ENCODE measurements at places on chromosomes 4 and X. TPM values are rescaled to one million over a fixed set of nuclear protein-coding genes. Genes with fewer than 3 reads are reported as not detected.

Gene ZCCHC4
- polyA plus RNA-seq, result 7.9 TPM

- no peak overlapping the region for H3K4me3 ChIP-seq
- H3K36me3 ChIP-seq, result no peaks in the 10 kb centered on the region
- peaks cover 4% of the 10 kb centered on the region for H3K4me1 ChIP-seq
- DNase-seq, result no peak
Measured at GRCh38 chr4:41427306-41427882, 110.6 kb upstream of the LIMCH1 start.

Gene TLR1
- 0.24 TPM for polyA plus RNA-seq

Gene CYBB
- polyA plus RNA-seq, result not detected

DNA sequence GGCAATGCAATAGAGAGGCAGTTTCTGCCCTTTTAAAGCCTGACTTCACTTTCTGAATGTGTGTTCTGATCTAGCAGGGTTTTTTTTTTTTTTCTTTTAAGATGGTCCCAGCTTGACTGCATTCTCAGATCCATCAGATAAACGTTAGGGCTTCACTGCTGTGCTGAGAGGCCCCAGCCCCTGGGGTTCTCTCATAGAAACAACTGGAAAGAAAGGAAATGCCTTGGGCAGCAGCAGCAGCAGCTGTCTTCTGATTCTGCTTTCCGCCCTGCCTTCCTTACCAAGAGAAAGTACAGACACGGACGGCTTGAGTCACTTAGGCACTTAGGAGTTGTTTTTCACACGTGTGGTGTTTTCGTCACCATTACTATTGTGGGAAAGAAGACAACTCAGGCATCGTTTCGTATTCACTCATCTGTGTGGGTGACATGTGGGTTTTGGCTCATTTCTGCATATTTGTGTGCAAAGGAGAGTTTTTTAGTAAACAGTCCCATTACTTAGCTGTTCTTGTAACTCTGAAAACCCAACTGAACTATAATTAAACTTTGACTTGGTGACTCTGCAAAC is 172.0 kb downstream of the PTTG2 start:
- H3K4me1 ChIP-seq, result peaks cover 17% of the 10 kb centered on the region
- H3K4me3 ChIP-seq, result peak overlapping the region; percentile 4
- peaks cover 1% of the 10 kb centered on the region for H3K36me3 ChIP-seq
- peak overlapping the region; percentile 33 for H3K27ac ChIP-seq

DNA sequence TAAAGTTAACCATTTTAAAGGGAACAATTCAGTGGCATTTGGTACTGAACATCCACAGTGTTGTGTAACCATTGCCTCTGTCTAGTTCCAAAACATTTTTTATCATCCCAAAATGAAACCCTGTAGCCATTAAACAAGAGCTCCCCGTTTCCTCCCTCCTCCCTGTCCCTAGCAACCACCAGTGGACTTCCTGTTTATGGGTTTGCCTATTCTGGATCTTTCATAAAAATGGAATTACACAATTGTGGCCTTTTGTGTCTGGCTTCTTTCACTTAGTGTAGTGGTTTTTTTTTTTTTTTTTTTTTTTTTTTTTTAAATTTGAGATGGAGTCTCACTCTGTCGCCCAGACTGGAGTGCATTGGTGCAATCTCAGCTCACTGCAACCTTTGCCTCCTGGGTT is 11.6 kb downstream of the RBMX2 start:
- H3K27ac ChIP-seq, result no peak overlapping the region
- no peaks in the 10 kb centered on the region for H3K4me1 ChIP-seq
- DNase-seq, result no peak
- H3K36me3 ChIP-seq, result peaks cover 8% of the 10 kb centered on the region
- H3K4me3 ChIP-seq, result no peak overlapping the region

- H3K27ac ChIP-seq, result no peak overlapping the region
- H3K27me3 ChIP-seq, result peaks cover 4% of the 10 kb centered on the region
- no peak overlapping the region for H3K4me3 ChIP-seq
Measured at GRCh38 chr4:139639654-139640053, 26.0 kb upstream of the MGST2 start.

- no peak for DNase-seq
- no peaks in the 10 kb centered on the region for H3K36me3 ChIP-seq
- no peaks in the 10 kb centered on the region for H3K27me3 ChIP-seq
- no peak overlapping the region for H3K4me3 ChIP-seq
- H3K27ac ChIP-seq, result no peak overlapping the region
Measured at GRCh38 chrX:7019555-7019954, 128.0 kb upstream of the STS start.

GRCh38 chr4:185115827-185116232 is 27.2 kb upstream of the SLC25A4 start:
- DNase-seq, result peak; percentile 94
- H3K27ac ChIP-seq, result no peak overlapping the region

GRCh38 chr4:64518600-64518999 is 109.3 kb upstream of the TECRL start:
- no peaks in the 10 kb centered on the region for H3K4me1 ChIP-seq
- H3K4me3 ChIP-seq, result no peak overlapping the region
- H3K27me3 ChIP-seq, result no peaks in the 10 kb centered on the region

DNA sequence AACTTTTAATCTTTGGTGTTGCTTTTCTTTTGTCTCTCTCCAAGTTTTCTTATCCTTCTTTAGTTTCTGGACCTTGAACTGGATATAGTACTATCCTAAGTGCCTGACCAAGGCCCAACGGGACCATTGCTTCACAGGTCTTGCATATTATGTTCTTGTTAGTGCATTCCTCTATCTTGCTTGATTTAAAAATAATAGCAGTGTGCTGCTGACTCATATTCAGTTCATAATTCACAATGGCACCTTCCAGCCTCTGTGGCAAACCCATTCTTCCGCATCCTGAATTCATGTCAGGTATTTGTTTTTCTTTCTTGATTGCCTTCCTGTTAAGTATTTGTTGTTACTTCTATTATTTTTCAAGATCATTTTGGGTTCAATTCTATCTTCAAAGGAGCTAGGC is 197.1 kb upstream of the GIMD1 start:
- H3K4me1 ChIP-seq, result no peaks in the 10 kb centered on the region
- H3K27ac ChIP-seq, result no peak overlapping the region
- H3K4me3 ChIP-seq, result no peak overlapping the region
- H3K27me3 ChIP-seq, result no peaks in the 10 kb centered on the region

DNA sequence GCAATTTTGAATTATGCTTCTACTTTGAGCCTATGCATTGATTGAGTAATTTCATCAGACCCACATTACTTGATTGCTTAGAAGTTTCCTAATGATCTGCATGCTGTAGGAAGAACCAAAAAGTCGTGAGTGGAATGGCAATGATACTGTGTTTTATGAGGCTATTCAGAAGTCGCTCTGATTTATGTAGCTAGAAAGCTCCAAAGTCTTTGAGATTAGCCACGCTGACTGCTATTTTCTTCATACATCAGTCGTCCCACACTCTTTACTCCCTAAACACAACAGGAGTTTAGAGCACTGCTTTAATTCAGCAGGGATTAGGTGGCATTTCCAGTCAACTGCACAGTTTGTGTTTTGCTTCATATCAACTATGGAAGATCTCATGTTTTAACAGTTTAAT is 4.1 kb downstream of the GRID2 start:
- DNase-seq, result no peak
- no peaks in the 10 kb centered on the region for H3K4me1 ChIP-seq
- H3K4me3 ChIP-seq, result no peak overlapping the region
- peaks cover 36% of the 10 kb centered on the region for H3K27me3 ChIP-seq
- no peak overlapping the region for H3K27ac ChIP-seq

Gene SAGE1
- polyA plus RNA-seq, result not detected

GRCh38 chr4:183407128-183407585 is 37.3 kb upstream of the CDKN2AIP start:
- H3K27me3 ChIP-seq, result peaks cover 10% of the 10 kb centered on the region
- no peaks in the 10 kb centered on the region for H3K4me1 ChIP-seq
- DNase-seq, result peak; percentile 64
- no peaks in the 10 kb centered on the region for H3K36me3 ChIP-seq

- DNase-seq, result peak; percentile 3
- H3K36me3 ChIP-seq, result no peaks in the 10 kb centered on the region
- H3K4me1 ChIP-seq, result no peaks in the 10 kb centered on the region
- no peak overlapping the region for H3K4me3 ChIP-seq
Measured at GRCh38 chr4:70556856-70557255, 35.2 kb upstream of the AMBN start.

DNA sequence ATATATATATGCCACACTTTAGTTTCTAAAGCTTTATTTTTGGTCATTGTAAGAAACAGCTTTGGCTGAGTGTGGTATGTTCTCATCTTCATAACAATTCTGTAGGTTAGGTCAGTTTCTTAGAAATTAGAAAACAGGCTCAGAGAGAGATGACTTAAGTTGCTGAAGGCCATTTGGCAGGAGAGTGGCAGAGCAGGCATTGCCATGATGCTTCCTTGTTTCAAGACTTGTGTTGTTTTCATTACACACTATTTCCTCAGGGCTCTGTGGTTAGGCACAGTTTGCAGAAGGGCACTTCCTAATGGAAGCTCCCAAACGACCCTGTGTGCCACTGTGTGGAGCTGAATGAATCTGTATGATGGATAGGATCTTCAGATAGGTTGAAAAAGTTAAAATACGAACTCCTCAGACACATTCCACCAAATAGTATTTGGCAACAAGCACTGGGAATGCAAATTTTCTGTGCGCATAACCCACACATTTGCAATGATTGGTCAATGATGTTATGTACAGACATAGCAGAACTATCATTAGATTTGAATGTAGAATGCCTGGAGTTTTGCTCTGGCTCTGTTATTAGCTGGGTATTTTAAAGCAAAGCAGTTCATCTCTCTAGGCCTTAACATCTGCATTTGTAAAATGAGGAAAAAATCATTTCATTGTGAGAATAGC is 274.3 kb upstream of the HS3ST1 start:
- H3K4me1 ChIP-seq, result peaks cover 10% of the 10 kb centered on the region
- H3K27ac ChIP-seq, result no peak overlapping the region
- no peak overlapping the region for H3K4me3 ChIP-seq

- no peaks in the 10 kb centered on the region for H3K27me3 ChIP-seq
- no peaks in the 10 kb centered on the region for H3K36me3 ChIP-seq
- no peak overlapping the region for H3K4me3 ChIP-seq
- no peak overlapping the region for H3K27ac ChIP-seq
- H3K4me1 ChIP-seq, result no peaks in the 10 kb centered on the region
Measured at GRCh38 chr4:41572516-41572915, 34.6 kb downstream of the LIMCH1 start.

- no peak overlapping the region for H3K4me3 ChIP-seq
- H3K4me1 ChIP-seq, result no peaks in the 10 kb centered on the region
- H3K36me3 ChIP-seq, result no peaks in the 10 kb centered on the region
- peaks cover 15% of the 10 kb centered on the region for H3K27me3 ChIP-seq
Measured at GRCh38 chr4:8334786-8335460, 65.4 kb downstream of the HTRA3 start.

Gene MAP7D2
- polyA plus RNA-seq, result 0.32 TPM

DNA sequence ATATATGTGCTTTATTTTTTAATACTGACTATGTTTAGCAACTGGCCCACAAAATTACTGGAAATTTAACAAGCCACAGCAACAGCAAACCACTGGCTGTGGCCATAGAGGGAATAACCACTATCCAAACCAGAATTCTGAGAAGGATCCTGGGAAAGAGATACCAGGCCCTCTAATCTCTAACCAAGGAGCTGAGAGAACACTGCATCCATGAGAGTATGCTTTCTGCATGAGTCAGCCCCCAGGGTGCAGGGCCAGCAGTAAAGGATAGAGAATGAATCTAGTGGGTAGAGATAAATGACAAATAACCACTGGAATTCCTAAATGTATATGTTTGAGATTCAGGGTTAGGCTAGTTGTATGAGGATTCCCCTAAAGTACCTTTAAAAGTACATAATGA is 221.8 kb downstream of the KIT start:
- no peaks in the 10 kb centered on the region for H3K27me3 ChIP-seq
- H3K27ac ChIP-seq, result no peak overlapping the region
- no peaks in the 10 kb centered on the region for H3K36me3 ChIP-seq
- peak; percentile 87 for DNase-seq
- peaks cover 4% of the 10 kb centered on the region for H3K4me1 ChIP-seq

Gene CSAG3
- not detected for polyA plus RNA-seq

Gene XAGE2
- not detected for polyA plus RNA-seq

Gene SOD3
- 7.3 TPM for polyA plus RNA-seq

- H3K4me3 ChIP-seq, result no peak overlapping the region
- H3K27me3 ChIP-seq, result no peaks in the 10 kb centered on the region
- H3K36me3 ChIP-seq, result no peaks in the 10 kb centered on the region
- H3K4me1 ChIP-seq, result peaks cover 28% of the 10 kb centered on the region
- DNase-seq, result peak; percentile 91
- H3K27ac ChIP-seq, result peak overlapping the region; percentile 27
Measured at GRCh38 chr4:153486281-153487151, 20.4 kb downstream of the TMEM131L start.

Gene HPGD
- polyA plus RNA-seq, result not detected

Gene CFI
- 0.12 TPM for polyA plus RNA-seq

GRCh38 chr4:180106997-180107396 is 2136.2 kb upstream of the TENM3 start:
- no peaks in the 10 kb centered on the region for H3K27me3 ChIP-seq
- no peaks in the 10 kb centered on the region for H3K36me3 ChIP-seq
- peak; percentile 10 for DNase-seq
- no peak overlapping the region for H3K27ac ChIP-seq
- H3K4me3 ChIP-seq, result no peak overlapping the region

Gene NEUROG2
- polyA plus RNA-seq, result not detected

Gene FAM149A
- polyA plus RNA-seq, result 0.70 TPM

Gene DUSP9
- polyA plus RNA-seq, result 0.09 TPM

DNA sequence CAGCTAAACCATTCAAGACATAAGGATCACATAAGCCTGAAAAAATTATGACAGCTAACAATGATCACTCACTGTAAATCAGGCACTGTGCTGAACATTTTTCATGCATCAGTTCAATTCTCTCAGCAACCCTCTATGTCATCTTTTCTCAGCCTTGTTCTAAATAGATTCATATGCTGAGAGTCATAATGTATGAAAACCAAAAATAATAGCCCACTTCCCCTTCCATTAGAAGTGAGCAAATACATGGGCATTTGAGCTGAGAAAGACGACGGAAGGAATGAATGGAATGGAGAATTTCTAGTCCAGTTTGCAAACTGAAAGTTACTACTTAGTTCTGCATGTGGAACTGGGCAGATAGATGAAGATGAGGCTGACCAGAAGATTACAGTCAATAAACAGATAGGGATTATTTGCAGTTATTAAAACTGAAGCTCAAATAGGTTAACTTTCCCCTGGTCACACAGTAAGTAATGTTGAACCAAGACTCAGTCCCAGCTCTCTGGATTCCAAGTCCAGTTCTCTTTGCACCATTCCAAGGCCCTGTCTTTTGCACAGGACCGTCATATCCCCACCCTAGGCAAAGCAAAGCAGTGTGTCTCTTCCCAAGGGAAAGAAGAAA is 1.6 kb upstream of the SH3RF1 start:
- H3K27ac ChIP-seq, result peak overlapping the region; percentile 26
- peak; percentile 84 for DNase-seq
- peak overlapping the region; percentile 94 for H3K4me3 ChIP-seq
- no peaks in the 10 kb centered on the region for H3K27me3 ChIP-seq
- peaks cover 7% of the 10 kb centered on the region for H3K4me1 ChIP-seq
